ENCODE measurements at places on chromosomes 16 and 17. TPM values are rescaled to one million over a fixed set of nuclear protein-coding genes. Genes with fewer than 3 reads are reported as not detected.

NT5M gene
- 7.6 TPM for polyA plus RNA-seq

KRT25 gene
- polyA plus RNA-seq = not detected

- DNase-seq = no peak
Observed at GRCh38 chr17:48439875-48440505, 10.0 kb upstream of the SKAP1 start.

ATXN1L gene
- polyA plus RNA-seq = 37.0 TPM

HLF gene
- 6.5 TPM for polyA plus RNA-seq

- DNase-seq = peak; percentile 15
Observed at GRCh38 chr17:62614142-62614541, 13.3 kb upstream of the MRC2 start.

DNA sequence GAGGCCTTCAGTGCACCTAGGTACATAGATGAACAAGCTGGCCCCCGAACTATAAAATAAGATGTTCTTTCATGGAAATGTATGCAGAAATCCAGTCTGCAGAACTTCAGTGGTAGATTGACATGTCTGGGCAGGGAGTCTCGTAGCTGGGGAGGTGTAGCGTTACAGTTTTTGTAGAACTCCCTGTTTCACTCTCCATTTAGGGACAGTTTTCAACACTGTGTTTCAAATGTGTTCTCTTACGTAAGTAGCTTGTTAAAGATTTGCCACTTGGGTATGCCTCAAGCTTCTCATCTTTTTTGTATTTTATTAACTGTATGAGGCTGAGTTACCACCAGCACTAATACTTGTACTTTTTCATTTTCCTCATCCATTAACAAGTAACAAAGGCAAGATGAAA lies 46.6 kb downstream of the PLD6 start:
- no peak for DNase-seq

GRCh38 chr17:73617501-73617900 lies 26.7 kb downstream of the SDK2 start:
- DNase-seq = no peak

DNA sequence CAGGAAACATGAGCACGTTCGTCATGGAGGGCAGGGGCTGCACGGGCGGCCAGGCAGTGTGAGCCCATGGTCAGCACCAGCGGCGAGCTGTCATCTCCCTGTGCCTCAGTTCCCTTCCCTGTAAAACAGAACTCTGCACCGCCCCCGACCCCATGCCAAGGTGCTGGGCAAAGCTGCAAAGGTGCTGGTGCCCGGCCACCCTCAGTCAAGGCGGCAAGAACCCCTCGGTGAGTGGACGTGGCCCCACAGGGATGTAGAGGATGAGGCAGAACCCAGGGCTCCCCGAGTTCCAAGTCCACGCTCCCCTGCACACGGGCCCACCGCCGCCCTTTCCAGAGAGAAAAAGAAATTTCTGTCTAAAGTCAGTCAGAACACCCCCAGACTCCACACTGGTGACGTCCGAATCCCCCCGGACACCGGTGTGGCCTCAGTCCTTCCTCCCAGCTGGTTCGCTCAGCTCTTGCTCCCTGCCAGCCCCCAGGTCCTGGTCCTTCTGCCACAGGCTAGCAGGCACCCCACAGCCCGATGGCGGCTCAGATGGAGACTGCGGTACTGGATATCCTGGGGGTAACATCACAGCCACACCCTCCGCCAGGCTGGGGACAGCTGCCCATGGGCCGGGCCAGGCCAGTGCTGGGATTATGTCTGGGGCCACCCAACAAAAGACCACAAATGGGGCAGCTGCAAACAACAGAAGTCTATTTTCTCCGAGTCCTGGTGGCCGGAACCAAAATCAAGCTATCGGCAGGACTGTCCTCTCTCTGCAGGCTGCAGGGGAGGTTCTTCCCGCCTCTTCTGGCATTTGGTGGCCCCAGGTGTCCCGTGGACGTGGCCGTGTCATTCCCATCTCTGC lies 14.4 kb upstream of the BAHCC1 start:
- DNase-seq = no peak

CTRB1 gene
- 0.13 TPM for polyA plus RNA-seq

- DNase-seq = peak; percentile 51
Observed at GRCh38 chr17:3754458-3755334, 31.0 kb downstream of the HASPIN start.

DNA sequence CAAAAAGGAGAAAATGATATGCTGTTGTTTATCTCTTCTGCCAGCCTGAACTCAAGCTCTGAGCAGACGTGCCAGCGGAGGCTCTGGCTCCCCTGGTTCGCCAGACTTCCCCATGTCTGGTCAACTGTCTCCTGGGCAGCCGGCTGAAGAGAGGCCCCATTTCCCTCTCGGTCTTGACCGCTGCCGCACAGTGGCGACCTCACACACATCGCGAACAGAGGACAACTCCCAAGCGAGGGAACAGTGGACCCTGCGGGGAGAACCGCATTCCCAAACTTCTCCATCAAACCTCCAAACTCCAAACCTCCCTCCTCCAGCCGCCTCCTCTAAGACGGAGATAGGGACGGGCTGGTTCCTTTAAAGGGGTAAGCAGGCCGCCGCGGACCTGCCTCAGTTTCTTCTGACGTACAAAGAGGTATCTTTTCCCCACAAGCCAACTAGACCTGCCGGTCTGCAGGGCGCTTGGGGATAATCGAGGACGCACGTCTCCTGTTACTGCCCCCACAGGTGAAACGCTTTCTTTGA lies 24.9 kb upstream of the RFFL start:
- DNase-seq = peak; percentile 34

- DNase-seq = no peak
Observed at GRCh38 chr17:2070241-2071023, 15.5 kb downstream of the HIC1 start.

GRCh38 chr16:87850009-87851006 lies 19.0 kb downstream of the SLC7A5 start:
- DNase-seq = no peak

- DNase-seq = no peak
Observed at GRCh38 chr17:67056746-67057490, 12.6 kb downstream of the CACNG1 start.

GRCh38 chr16:77885571-77886295 lies 97.4 kb downstream of the VAT1L start:
- DNase-seq = no peak
